ENCODE measurements at places on chromosomes 7 and 10.

- no peak for DNase-seq
Observed at GRCh38 chr10:124697837-124698544, 46.2 kb downstream of the FAM53B start.

- no peak for DNase-seq
Observed at GRCh38 chr10:116300542-116300941, 23.7 kb upstream of the CCDC172 start.

GRCh38 chr10:59175538-59176240 is 754 bp upstream of the PHYHIPL start:
- DNase-seq: no peak

- no peak for DNase-seq
Observed at GRCh38 chr7:51234609-51235308, 81.8 kb downstream of the COBL start.

- DNase-seq: no peak
Observed at GRCh38 chr7:107668296-107668695, 7.7 kb downstream of the SLC26A4 start.

DNA sequence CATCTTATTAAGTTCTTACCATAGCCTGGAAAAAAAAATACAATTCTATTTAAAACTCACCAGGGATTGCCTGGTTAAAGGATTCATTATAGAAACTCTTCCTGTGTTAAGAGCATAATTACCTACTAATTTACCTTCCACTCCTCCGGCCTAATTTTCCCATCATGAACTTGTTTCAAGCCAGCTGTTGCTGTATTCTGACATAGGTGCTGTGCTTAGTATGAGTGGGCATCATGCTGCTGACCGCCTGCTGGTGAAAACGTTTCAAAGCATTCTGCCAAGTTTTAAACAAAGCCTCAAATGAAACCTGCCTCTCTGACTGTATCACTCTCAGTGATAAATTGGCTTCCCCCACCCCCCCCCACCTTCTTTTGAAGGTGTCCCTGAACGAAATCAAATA is 47.8 kb upstream of the KCNMA1 start:
- no peak for DNase-seq
